ENCODE measurements at places on chromosomes 6 and 20.
A peak's percentile ranks its signal among the peaks of the same experiment; 100 is the strongest.

DNA sequence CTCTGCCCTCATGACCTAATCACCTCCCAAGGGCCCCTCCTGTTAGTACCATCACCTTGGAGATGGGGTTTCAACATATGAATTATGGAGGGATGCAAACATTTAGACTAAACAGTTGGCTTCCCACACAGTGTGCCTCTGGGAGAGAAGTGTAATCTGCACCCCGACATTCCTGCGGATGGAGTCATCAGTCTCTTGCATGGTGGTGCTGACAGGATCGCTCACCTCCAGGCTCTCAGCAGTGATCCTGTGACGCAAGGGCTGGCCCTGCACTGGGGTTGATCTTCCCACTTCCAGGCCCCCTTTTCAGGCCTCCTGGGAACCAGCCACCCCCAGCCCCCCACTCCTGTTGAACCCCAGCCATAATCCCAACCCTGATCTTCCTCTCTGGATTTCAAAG, 16.0 kb upstream of the PI16 start:
- peaks cover 31% of the 10 kb centered on the region for H3K27me3 ChIP-seq
- no peak for DNase-seq
- H3K27ac ChIP-seq: no peak overlapping the region
- H3K4me1 ChIP-seq: no peaks in the 10 kb centered on the region

DNA sequence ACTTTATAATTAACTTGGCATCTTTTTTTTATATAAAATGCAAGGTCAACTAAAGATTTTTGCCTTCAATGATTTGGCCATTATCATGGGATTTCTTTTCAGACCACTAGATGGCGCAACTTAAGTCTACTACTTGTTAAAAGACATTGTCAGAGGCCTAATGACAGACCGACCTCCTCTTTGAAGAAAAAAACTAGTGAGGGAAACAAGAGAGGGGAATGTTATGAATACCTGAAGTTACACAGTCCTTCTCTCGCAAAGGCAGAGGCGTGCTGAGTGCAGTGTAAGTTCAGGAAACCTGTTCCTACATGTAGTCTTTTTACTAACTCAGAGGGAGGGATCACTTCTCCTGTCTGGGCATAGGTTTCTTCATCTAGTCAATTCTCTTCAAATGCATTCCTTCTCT, 9.3 kb downstream of the TRAPPC3L start:
- H3K4me3 ChIP-seq: no peak overlapping the region
- H3K4me1 ChIP-seq: no peaks in the 10 kb centered on the region
- H3K27me3 ChIP-seq: peaks cover 51% of the 10 kb centered on the region

DNA sequence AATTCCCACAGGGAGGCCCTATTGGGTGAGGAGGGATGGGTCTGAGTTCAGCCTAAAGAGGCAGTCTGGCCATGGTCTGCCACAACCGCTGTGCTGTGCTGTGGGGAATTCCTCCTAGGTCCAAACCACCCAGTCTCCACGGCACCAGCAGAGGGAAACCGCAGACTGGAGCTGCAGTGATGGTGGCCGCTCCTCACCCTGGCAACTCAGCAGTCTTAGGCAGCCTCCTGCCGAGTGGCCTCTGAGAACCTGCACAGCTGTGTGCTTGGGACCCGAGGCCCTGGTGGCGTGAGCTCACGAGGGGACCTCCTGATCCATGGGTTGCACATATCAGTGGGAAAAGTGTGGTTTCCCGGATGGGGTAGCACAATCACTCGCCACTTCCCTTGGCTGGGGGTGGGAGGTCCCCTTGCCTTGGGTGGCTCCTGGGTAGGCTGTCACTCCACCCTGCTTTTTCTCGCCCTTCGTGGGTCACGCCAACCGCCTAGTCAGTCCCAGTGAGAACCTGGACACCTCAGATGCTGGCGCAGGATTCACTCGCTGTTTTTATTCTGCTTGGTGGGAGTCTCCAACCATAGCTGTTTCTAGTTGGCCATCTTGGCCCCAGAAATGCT, 242.2 kb downstream of the CDH26 start:
- H3K27ac ChIP-seq: no peak overlapping the region
- no peak overlapping the region for H3K4me3 ChIP-seq
- no peak for DNase-seq
- peaks cover 2% of the 10 kb centered on the region for H3K36me3 ChIP-seq

GRCh38 chr6:40563111-40563510, 24.1 kb downstream of the LRFN2 start:
- H3K4me3 ChIP-seq: no peak overlapping the region
- no peak for DNase-seq
- no peaks in the 10 kb centered on the region for H3K36me3 ChIP-seq
- peaks cover 6% of the 10 kb centered on the region for H3K4me1 ChIP-seq

GRCh38 chr6:132247381-132248159, 153.7 kb downstream of the MOXD1 start:
- no peaks in the 10 kb centered on the region for H3K4me1 ChIP-seq
- no peaks in the 10 kb centered on the region for H3K36me3 ChIP-seq
- DNase-seq: no peak
- H3K27ac ChIP-seq: no peak overlapping the region

GRCh38 chr6:10479939-10480700, 41.0 kb upstream of the GCNT2 start:
- H3K27me3 ChIP-seq: peaks cover 25% of the 10 kb centered on the region
- no peaks in the 10 kb centered on the region for H3K36me3 ChIP-seq
- DNase-seq: no peak

DNA sequence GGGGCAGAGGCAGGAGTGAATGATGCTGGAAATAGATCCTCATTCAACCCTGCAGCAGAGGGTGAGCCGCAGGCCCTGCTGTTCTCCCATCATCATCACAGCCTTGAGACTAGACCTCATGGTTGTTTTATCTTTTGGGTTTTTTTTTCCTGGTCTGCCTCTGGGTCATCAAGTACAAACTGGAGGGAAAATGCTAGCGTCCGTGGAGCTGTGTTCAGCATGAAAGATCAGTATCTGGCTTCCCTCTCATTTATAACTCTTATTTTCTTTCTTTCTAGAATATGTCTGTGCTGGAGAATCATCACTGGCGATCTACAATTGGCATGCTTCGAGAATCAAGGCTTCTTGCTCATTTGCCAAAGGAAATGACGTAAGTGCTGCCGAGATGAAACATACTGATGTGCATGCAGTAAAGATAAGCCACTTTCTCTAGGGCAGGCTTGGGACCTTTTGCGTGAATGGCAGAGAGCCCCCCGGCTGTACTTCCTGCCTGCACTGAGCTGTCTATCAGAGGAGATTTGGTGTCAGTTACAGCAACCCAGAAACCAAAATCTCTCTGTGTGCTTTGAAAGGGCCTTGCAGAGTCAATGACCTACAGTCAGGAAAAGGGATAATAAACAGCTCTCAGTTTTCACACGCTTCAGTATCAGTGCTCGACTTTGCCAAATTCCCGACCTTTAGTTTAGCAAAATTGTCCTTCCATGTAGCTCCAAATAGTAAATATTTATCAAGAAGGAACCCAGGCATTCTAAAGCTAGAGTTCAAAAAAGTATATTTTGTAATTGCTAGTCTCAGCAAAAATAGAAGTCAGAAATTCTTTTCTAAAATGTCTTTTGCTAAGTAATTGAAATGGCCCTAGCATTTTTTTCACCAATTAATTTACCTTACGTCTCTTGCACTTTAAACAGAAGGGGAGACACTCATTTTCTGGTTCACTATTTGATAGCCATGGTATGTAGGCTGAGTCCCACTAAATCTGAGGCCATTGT, 76.3 kb downstream of the MTFR2 start:
- no peak for DNase-seq
- H3K4me3 ChIP-seq: no peak overlapping the region
- no peaks in the 10 kb centered on the region for H3K36me3 ChIP-seq
- H3K4me1 ChIP-seq: no peaks in the 10 kb centered on the region

- H3K4me3 ChIP-seq: no peak overlapping the region
- H3K27ac ChIP-seq: no peak overlapping the region
- H3K4me1 ChIP-seq: no peaks in the 10 kb centered on the region
- DNase-seq: no peak
- H3K27me3 ChIP-seq: peaks cover 81% of the 10 kb centered on the region
- no peaks in the 10 kb centered on the region for H3K36me3 ChIP-seq
Measured at GRCh38 chr6:56996401-56996800, 41.5 kb downstream of the BEND6 start.

DNA sequence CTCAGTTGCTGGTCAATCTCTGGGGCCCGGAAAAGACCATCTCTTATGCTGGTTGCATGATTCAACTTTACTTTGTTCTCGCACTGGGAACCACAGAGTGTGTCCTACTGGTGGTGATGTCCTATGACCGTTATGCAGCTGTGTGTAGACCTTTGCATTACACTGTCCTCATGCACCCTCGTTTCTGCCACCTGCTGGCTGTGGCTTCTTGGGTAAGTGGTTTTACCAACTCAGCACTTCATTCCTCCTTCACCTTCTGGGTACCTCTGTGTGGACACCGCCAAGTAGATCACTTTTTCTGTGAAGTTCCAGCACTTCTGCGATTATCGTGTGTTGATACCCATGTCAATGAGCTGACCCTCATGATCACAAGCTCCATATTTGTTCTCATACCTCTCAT, 4.3 kb downstream of the OR2J3 start:
- H3K36me3 ChIP-seq: no peaks in the 10 kb centered on the region
- no peaks in the 10 kb centered on the region for H3K4me1 ChIP-seq
- H3K27ac ChIP-seq: no peak overlapping the region
- H3K27me3 ChIP-seq: peaks cover 44% of the 10 kb centered on the region
- DNase-seq: no peak

DNA sequence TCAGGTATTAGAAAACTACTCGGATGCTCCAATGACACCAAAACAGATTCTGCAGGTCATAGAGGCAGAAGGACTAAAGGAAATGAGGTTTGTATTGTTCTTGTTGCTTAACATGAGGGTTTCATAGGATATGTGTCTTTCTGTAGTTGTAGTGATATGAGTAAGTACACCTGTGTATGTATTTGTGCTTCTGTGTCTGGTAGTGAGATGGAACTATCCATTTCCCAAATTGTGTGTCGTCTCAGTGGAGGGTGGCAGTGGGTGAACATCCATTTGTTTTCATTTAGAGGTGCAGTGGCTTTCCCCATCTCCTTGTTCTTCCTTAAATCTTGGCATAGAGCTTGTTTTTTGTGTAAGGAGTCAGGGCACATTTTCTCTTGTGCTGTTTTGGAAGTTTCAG, 8.2 kb downstream of the ASXL1 start:
- H3K4me1 ChIP-seq: peaks cover 61% of the 10 kb centered on the region
- no peak for DNase-seq
- H3K36me3 ChIP-seq: peaks cover 21% of the 10 kb centered on the region
- H3K27ac ChIP-seq: peak overlapping the region; percentile 43

GRCh38 chr20:54661880-54662465, 186.6 kb downstream of the DOK5 start:
- DNase-seq: no peak
- H3K36me3 ChIP-seq: no peaks in the 10 kb centered on the region
- no peak overlapping the region for H3K27ac ChIP-seq
- H3K27me3 ChIP-seq: peaks cover 65% of the 10 kb centered on the region

GRCh38 chr6:14857001-14857400, 388.9 kb upstream of the JARID2 start:
- H3K4me1 ChIP-seq: peaks cover 32% of the 10 kb centered on the region
- H3K36me3 ChIP-seq: peaks cover 8% of the 10 kb centered on the region
- peak overlapping the region; percentile 82 for H3K4me3 ChIP-seq
- peak overlapping the region; percentile 99 for H3K27ac ChIP-seq
- no peaks in the 10 kb centered on the region for H3K27me3 ChIP-seq
- DNase-seq: no peak

GRCh38 chr20:11852811-11853210, 64.9 kb upstream of the BTBD3 start:
- H3K36me3 ChIP-seq: no peaks in the 10 kb centered on the region
- no peak for DNase-seq
- no peaks in the 10 kb centered on the region for H3K27me3 ChIP-seq
- H3K27ac ChIP-seq: no peak overlapping the region
- H3K4me3 ChIP-seq: no peak overlapping the region
- no peaks in the 10 kb centered on the region for H3K4me1 ChIP-seq

- H3K27ac ChIP-seq: no peak overlapping the region
- H3K36me3 ChIP-seq: no peaks in the 10 kb centered on the region
- peaks cover 42% of the 10 kb centered on the region for H3K27me3 ChIP-seq
- peak; percentile 4 for DNase-seq
- H3K4me1 ChIP-seq: no peaks in the 10 kb centered on the region
Measured at GRCh38 chr6:168161371-168161750, 82.3 kb upstream of the FRMD1 start.

- DNase-seq: no peak
- no peaks in the 10 kb centered on the region for H3K27me3 ChIP-seq
- no peak overlapping the region for H3K4me3 ChIP-seq
- H3K27ac ChIP-seq: peak overlapping the region; percentile 38
- no peaks in the 10 kb centered on the region for H3K36me3 ChIP-seq
Measured at GRCh38 chr6:158356586-158357546, 44.6 kb downstream of the TULP4 start.

GRCh38 chr6:97705568-97705967, 422.6 kb upstream of the MMS22L start:
- no peak overlapping the region for H3K27ac ChIP-seq
- H3K36me3 ChIP-seq: no peaks in the 10 kb centered on the region
- no peaks in the 10 kb centered on the region for H3K27me3 ChIP-seq
- no peaks in the 10 kb centered on the region for H3K4me1 ChIP-seq
- no peak overlapping the region for H3K4me3 ChIP-seq

- no peak overlapping the region for H3K4me3 ChIP-seq
- H3K27ac ChIP-seq: no peak overlapping the region
- H3K27me3 ChIP-seq: no peaks in the 10 kb centered on the region
- DNase-seq: no peak
- peaks cover 5% of the 10 kb centered on the region for H3K4me1 ChIP-seq
Measured at GRCh38 chr6:37059344-37060194, 54.1 kb downstream of the FGD2 start.

DNA sequence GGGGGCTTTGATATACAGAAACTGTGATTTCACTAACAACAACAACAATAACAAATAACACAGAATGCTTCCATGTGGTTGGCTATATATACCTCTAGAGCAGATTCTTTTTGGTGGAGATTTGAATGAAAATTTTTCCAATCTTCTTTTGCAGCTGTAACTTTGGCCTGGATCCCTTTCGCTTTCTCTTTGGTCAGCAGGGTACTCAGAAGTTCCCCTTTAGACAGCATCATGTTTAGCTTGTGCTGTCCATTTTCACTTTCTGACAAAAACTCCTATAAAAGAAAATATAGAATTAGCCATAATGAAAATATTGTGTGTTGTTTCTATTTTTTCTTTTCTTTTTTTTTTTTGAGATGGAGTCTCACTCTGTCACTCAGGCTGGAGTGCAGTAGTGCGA, 264.2 kb downstream of the SYNE1 start:
- no peak overlapping the region for H3K27ac ChIP-seq
- no peaks in the 10 kb centered on the region for H3K27me3 ChIP-seq
- no peak overlapping the region for H3K4me3 ChIP-seq
- no peak for DNase-seq
- H3K4me1 ChIP-seq: no peaks in the 10 kb centered on the region

- H3K4me1 ChIP-seq: peaks cover 18% of the 10 kb centered on the region
- no peaks in the 10 kb centered on the region for H3K27me3 ChIP-seq
- H3K36me3 ChIP-seq: peaks cover 4% of the 10 kb centered on the region
- no peak overlapping the region for H3K27ac ChIP-seq
Measured at GRCh38 chr6:157461000-157461915, 80.3 kb downstream of the ZDHHC14 start.

- H3K27me3 ChIP-seq: no peaks in the 10 kb centered on the region
- no peak overlapping the region for H3K4me3 ChIP-seq
- no peaks in the 10 kb centered on the region for H3K36me3 ChIP-seq
- H3K27ac ChIP-seq: no peak overlapping the region
- no peak for DNase-seq
Measured at GRCh38 chr6:72691249-72691648, 69.4 kb downstream of the KCNQ5 start.

- H3K27me3 ChIP-seq: peaks cover 92% of the 10 kb centered on the region
- no peak overlapping the region for H3K4me3 ChIP-seq
- H3K4me1 ChIP-seq: no peaks in the 10 kb centered on the region
- H3K36me3 ChIP-seq: no peaks in the 10 kb centered on the region
- no peak for DNase-seq
Measured at GRCh38 chr20:58131151-58131550, 97.3 kb downstream of the ANKRD60 start.

Data from central memory CD8-positive, alpha-beta T cell (primary cell).